ENCODE measurements at places on chromosomes 5 and 9.
A peak's percentile ranks its signal among the peaks of the same experiment; 100 is the strongest.

- DNase-seq: no peak
Measured at GRCh38 chr9:107928701-107929371, 439.3 kb upstream of the KLF4 start.

DNA sequence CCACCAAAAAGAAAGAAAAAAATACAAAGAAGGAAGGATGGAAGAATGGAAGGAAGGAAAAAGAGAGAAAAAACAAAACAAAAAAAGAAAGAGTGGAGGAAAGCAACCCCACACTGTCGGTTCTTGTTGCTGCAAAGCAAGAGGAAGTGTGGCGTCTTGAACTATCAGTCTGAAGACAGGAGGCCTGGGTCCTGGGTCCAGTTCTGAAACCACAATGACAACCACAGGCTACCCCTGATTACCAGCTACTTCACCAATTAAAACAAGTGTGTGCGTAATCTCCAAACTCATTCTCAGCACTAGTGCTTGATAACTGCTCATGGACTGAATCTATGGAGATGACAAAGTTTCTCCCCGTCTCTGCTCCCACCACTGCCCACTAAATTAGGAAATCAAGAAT lies 93.7 kb downstream of the RASEF start:
- DNase-seq: no peak

- DNase-seq: peak; percentile 68
Measured at GRCh38 chr5:1111727-1112289, at the start of gene SLC12A7. Gene SLC12A7, minus strand, starts transcription at chr5:1112063. Its CDS starts 72 bp downstream, at chr5:1111991.

GRCh38 chr5:176793736-176794135 lies 16.6 kb upstream of the UNC5A start:
- no peak for DNase-seq

DNA sequence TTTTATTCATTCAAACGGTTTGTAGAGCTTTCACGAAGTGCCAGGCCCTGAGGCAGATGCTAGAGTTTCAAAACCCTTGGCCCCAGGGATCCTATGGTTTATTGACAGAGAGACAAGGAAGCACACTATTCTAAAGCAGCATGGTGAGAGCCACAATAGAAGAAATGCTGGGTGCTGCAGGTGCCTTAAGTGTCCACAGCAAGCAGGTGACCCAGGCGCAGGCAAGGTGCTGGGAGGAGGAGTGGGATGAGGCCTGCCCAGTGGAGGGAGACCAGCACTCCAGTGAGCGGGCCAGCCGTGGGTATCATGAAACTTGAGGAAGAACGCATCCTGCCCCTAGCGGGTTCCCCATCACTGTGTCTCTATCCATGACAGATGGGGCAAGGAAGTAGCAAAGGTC lies 71.0 kb downstream of the OSMR start:
- DNase-seq: no peak

- DNase-seq: no peak
Measured at GRCh38 chr9:30035761-30036160, 2348.7 kb upstream of the ACO1 start.

- DNase-seq: no peak
Measured at GRCh38 chr5:142827934-142828576, 57.9 kb downstream of the ARHGAP26 start.

GRCh38 chr5:148387325-148387724 lies 3.6 kb downstream of the FBXO38 start:
- DNase-seq: no peak

- no peak for DNase-seq
Measured at GRCh38 chr9:109342878-109343277, 22.0 kb upstream of the EPB41L4B start.

DNA sequence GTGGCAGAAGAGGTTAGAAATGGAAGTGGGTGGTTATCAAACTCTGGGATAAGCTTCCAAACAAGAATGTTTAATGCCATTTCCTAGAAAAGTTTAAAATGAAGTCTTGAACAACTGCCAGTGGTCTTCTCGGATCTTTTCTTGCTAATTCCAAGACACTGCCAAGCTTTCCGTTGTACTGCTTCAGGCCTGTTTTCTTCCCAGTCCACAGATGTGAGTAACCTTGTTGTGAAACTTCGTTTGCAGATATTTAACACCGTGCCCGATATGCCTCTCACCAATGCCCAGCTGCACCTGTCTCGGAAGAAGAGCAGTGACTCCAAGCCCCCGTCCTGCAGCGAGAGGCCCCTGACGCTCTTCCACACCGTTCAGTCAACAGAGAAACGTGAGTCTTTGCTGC lies 269.8 kb downstream of the NR3C1 start:
- no peak for DNase-seq

GRCh38 chr9:95017062-95017461 lies 290.6 kb downstream of the AOPEP start:
- DNase-seq: no peak

DNA sequence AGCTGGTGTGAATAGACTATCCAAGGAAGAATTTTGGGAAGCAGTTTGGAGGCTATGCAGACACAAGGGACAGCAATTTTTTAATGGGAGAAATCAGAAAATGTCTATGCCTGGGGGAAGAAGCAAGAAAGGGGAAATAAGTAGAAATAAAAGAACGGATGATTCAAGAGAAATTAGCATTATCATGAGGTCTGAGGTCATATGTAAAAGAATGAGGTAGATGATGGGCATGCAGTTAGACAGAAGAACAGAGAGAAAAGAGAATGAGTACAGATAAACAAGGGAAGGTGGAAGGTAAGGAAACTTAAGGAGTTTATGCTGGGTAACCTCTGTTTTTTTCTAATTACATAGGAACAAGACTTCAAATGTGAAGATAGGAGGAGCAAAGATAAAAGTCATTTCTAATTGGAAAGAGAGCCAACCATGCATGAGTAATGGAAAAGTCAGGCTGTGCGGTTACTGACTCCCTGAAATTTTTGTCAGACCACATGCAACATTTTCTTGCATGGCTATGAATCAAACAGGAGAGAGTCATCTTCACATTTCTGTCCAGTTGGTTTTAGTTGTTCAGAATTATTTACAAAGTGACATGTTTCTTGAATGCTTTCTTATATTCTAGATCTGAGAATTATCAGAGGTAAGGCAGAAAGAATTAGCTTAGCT lies 101.0 kb upstream of the PIK3R1 start:
- DNase-seq: no peak

GRCh38 chr5:173229966-173230689 lies 4.9 kb downstream of the NKX2-5 start:
- no peak for DNase-seq

GRCh38 chr9:101427957-101428655 lies 7.5 kb downstream of the ALDOB start:
- DNase-seq: no peak

GRCh38 chr5:179275941-179276837 lies 69.1 kb downstream of the ADAMTS2 start:
- no peak for DNase-seq

GRCh38 chr9:130288393-130288792 lies 22.8 kb downstream of the HMCN2 start:
- no peak for DNase-seq

DNA sequence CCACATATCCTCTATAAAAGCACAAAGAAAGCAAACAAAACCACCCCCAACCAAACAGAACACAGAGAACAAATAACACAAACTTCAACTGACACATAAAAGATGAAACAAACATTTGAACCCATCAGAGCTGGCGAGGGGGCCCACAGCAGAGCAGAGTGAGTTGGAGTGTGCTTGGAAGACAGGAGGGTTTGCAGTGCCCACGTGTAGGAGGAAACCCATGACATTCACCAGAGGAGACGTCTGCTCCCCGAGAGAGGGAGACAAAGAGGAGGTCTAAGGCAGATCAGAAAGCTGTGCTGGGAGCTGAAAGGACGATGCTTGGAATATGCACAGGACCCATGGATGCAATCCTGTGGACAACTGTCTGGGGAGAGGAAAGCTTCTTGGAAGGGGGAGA lies 27.0 kb downstream of the MRPL36 start:
- no peak for DNase-seq

- no peak for DNase-seq
Measured at GRCh38 chr5:129591508-129592160, 131.5 kb downstream of the ADAMTS19 start.

DNA sequence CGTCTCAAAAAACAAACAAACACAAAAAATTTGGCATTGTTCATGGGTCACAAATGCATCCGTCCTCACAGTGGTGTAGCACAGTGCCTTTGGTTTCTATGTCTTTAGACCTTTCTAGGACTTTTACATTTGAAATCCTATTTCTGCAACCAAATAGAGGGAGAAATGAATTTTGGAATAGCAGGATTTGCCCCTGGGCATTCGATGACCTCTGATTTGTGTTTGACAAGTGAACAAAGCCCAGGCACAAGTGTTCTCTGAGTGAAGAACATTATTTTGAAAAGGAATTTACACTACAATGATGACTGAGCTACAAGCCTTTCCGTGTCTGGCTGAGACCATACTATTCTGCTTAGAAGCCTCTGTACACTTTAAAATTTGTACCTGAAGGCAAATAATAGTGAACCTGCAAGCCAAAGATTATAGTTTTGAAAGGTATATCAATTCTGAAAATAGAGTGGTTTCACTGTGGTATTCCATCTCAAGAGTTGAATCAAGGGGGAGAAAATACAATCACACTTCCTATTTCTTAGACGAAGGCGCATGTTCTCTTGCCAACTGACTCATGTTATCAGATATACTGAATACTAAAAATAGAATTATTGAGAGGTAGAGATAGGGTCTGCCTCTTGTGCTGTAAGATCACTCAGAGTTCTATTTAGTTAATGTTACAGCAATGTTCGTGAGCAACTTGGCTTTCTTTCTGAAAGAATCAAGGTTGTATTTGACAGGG lies 297.6 kb downstream of the KDM4C start:
- no peak for DNase-seq

- DNase-seq: no peak
Measured at GRCh38 chr9:17536027-17536426, 42.8 kb upstream of the SH3GL2 start.

- DNase-seq: no peak
Measured at GRCh38 chr5:133683646-133684596, 71.6 kb upstream of the FSTL4 start.

DNA sequence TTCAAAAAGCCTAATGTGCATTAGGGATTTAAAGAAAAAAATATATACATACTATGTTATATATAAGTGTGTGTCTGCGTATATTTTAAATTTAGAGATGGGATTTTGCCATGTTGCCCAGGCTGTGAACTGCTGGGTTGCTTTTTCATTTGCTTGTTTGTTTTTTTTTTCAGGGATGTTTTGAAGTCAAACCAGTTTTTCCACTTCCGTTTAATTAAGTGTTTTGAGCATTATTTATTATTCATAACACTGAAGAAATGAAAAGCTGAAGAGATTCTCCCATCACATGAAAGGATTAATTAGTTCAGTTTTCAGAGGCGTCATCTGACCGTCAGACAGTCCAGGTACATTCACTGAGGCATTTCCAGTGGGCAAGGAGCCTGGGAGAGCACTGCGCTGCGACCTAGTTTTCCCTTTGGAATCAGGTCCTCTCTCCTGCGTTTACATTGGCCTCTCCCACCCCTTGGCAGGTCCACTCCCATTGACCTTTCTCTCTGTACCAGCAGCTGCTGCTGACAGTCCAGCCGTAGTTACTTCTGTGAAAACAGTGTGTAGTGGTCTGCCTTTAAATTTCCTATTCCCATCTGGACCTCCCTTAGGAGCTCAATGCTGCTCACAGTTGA lies 26.0 kb downstream of the ARRDC3 start:
- DNase-seq: no peak

DNA sequence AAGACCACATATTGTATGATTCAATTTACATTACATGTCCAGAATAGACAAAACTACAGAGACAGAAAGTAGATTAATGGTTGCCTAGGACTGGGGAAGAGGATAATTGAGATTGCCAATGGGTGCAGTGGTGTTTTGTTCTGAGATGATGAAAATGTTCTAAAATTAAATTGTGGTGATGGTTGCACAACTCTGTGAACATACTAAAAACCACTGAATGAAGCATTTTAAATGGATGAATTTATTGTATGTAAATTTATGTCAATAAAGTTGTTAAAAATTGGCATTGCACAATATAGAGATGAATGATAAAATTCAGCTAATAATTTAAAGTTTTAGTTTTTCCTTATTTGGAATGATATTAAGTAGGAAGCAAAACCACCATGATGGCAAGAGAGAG lies 109.5 kb upstream of the NR4A3 start:
- no peak for DNase-seq

DNA sequence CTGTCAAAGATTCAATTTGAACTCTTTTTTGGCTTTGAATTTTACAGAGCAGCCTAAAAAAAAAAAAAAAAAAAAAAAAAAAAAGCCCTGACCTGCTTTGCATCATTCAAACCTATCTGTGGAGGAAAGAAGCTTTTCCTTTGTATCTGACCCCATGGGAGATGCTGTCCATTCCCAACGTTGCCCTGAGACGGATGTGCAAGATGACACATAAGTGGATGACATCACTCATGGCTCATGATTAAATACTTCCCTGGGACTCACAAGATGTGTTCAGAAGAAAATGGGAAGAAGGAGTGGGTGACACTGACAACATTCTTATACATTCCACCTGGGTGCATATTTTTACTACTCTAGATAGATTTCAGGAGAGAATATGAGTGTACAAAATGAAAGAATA lies 245.7 kb upstream of the ELAVL2 start:
- DNase-seq: no peak

- no peak for DNase-seq
Measured at GRCh38 chr5:143593723-143594122, 190.2 kb upstream of the NR3C1 start.

- no peak for DNase-seq
Measured at GRCh38 chr5:112270299-112271293, 148.5 kb downstream of the EPB41L4A start.

DNA sequence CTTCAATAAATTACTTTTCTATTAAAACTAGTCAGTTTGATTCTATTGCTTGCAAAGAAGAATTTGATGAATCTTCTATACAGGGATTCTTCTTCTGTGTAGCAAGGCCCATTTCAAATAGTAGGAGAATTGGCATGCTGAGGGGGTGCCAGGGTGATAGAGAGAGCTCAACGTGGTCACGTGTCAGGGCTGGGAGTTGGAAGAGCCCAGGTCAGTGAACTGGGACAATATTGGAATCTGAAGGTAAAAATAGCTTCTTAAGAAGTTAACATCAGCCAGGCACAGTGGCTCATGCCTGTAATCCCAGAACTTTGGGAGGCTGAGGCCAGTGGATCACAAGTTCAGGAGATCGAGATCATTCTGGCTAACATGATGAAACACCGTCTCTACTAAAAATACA lies 64.1 kb upstream of the TLE1 start:
- DNase-seq: no peak

GRCh38 chr5:77952636-77953212 lies 176.6 kb upstream of the TBCA start:
- DNase-seq: no peak

- no peak for DNase-seq
Measured at GRCh38 chr9:124218438-124218982, 39.2 kb upstream of the NEK6 start.

- peak; percentile 19 for DNase-seq
Measured at GRCh38 chr9:76441551-76442322, 17.2 kb upstream of the GCNT1 start.

GRCh38 chr5:96790961-96791504 lies 16.7 kb downstream of the ERAP1 start:
- DNase-seq: no peak
